Activated naive CD4-positive, alpha-beta T cell treated with anti-CD3 and anti-CD28 coated beads for 36 hours (primary cell): ENCODE measurements at places on chromosomes 5 and 9.

- DNase-seq, result no peak
Measured at GRCh38 chr5:166719991-166720390, 1571.5 kb upstream of the WWC1 start.

- DNase-seq, result no peak
Measured at GRCh38 chr9:96721731-96722429, 56.0 kb downstream of the ZNF510 start.

- no peak for DNase-seq
Measured at GRCh38 chr9:34589636-34590380, at the start of gene CNTFR. Gene CNTFR, minus strand, starts transcription at chr9:34589724. Its CDS starts 20,743 bp downstream, at chr9:34568981.

- no peak for DNase-seq
Measured at GRCh38 chr5:19285286-19285685, 702.7 kb downstream of the CDH18 start.

DNA sequence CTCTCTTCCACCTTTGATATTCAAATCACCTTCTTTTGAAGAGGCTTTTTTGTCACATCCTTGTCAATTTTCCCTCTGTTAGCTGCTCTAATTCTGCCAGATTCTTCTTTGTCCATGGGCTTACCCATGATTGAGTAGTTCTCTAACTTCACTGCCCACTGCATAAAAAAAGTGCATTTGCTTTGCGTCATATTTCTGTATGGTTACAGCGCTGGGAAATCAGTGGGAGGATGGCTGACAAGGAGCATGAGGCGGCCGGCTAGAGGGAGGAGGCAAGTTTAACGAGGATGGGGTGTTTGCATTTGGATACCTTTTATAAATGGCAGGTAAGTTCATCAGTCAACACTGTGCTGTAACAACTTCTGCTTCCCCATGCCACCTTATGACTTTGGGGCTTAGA lies 116.5 kb upstream of the LHFPL2 start:
- no peak for DNase-seq

DNA sequence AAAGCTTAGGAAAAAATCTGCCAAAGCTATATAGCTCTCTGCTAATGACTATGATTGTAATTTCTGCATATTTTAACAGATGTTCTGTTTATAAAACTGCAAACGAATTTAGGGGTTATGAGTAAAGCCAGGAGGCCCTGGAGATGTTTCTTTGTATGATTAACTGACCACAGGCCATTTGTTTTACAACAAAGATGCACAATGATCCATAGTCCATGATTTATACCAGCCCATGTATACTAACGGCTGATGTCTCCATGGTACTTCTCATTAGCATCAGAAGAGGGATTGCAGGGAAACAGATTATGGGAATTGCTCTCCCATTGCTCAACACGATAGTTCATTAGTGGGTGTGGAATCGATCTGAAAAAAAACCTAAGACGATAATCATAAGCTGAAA lies 78.9 kb downstream of the PPP2R2B start:
- DNase-seq, result no peak

DNA sequence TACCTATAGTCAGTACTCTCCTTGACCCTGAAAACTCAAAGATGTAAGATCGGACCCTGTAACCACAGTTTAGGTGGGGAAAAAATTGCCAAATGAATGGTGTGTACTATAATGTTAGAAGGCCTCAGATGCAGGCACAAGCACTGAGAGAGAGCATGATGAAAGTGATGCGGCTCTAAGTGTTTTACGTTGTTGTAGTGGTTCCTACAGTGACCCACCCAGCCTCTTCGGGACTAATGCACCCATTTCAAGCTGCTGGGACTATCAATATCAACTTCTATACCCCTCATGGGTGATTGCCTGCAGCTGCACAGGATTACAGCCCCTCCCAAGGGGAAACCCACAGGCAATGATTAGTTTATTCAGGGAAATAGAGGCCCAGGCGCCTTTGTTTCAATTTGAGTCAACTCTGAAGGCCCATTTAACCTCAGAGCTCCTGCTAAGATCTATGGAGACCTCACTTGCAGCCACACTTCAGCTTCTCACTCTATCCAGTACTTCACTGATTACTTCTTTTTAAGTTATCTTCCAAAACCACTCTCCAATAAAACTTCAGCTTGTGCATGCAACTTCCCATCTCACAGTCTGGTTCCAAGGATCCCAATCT lies 340.7 kb downstream of the NR2F1-AS1 start:
- DNase-seq, result no peak

GRCh38 chr5:42285230-42285629 lies 138.0 kb upstream of the GHR start:
- DNase-seq, result no peak

- no peak for DNase-seq
Measured at GRCh38 chr5:30752015-30752414, 441.5 kb upstream of the CDH6 start.

GRCh38 chr5:43233946-43234345 lies 41.9 kb downstream of the NIM1K start:
- DNase-seq, result no peak

GRCh38 chr5:91219091-91219802 lies 163.9 kb downstream of the ARRDC3 start:
- DNase-seq, result no peak

- DNase-seq, result no peak
Measured at GRCh38 chr5:150551066-150551465, 43.1 kb downstream of the NDST1 start.

DNA sequence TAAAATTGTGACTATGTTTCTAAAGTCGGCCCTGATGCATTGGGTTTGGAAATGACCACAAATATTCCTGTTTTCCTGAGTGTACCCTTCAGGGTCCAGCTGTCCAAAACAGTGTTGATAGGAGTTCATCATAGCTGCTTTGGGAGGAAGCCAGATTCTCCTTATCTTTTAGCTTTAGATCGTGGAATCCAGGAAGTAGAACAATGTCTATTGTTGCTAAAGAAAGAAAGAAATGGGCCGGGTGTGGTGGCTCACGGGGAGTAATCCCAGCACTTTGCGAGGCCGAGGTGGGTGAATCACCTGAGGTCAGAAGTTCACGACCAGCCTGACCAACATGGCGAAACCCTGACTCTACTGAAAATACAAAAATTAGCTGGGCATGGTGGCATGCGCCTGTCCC lies 9.5 kb downstream of the CAVIN4 start:
- DNase-seq, result no peak

- no peak for DNase-seq
Measured at GRCh38 chr5:107526270-107526937, 144.3 kb downstream of the EFNA5 start.

DNA sequence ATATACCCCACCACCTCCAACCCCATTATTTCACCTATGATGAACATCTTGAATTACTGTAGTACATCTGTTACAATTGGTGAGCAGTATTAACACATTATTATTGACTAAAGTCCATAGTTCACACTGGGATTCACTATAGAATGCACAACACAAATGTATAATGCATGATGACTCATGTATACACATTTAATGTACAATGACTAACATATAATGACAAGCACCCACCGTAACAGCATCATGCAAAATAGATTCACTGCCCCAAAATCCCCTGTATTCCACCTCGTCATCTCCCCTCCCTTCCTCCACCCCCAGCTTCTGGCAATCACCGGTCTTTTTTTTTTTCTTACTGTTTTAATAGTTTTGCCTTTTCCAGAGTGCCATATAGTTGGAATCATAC lies 47.1 kb upstream of the NEK6 start:
- peak; percentile 77 for DNase-seq

DNA sequence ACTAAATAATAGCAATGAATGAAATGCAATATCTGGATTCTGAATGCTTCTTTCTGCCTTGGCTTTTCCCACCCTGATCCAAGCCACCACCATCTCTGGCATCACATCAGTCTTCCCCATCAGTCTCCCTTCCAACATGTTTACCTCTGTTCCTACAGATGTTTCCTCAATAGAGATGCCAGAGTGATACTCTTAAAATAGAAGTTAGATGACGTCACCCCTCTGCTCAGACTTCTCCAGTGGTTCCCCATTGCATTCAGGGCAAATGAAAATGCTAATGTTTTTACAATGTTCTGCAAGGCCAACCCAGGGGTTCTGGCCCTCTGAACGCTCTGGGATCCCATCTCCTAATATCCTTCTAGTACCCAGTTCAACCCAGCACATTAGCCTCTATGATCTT lies 305.8 kb downstream of the TRIM32 start:
- no peak for DNase-seq

GRCh38 chr5:169557838-169558237 lies 25.7 kb upstream of the SPDL1 start:
- DNase-seq, result no peak

DNA sequence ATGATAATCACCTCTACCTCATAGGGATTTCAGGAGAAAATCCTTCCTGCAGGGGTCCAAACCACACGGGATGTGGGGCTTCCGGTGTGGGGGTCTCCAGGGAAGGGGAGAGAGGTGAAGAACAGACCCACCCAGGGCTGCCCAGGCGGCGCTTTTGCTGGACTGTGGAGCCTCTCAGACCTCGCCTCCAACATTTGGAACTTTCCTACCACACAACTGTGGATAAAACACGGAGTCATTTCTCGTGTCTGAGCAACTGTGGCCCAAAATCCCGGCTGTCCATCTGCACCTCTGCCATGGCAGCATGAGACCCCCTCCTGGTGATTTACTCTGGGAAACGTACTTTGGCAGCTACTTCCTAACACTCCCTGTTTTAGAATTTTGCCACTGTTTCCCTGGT lies 307.8 kb upstream of the IRX4 start:
- DNase-seq, result no peak

GRCh38 chr5:143642791-143643190 lies 169.2 kb upstream of the HMHB1 start:
- DNase-seq, result no peak

- DNase-seq, result no peak
Measured at GRCh38 chr5:151672516-151672915, 14.2 kb downstream of the SPARC start.

DNA sequence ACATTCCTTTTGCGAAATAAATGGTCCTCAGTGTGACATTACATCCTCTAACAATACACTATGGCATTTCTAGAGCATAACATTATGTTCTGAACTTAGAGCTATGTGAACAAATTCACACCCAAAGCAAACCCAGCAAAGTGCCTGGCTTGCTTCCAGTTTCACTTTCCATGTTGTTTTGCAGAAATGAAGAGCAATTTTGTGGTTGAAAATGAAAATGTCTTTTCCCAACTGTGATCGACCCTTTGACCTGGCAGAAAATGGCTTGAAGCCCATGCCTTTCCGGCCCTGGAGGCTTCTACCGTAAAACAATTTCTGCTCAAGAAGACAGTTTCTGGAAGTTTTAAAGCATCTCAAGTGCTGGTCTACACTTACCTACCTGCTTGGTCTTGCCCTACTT lies 344.7 kb upstream of the RGMB start:
- DNase-seq, result peak; percentile 8

DNA sequence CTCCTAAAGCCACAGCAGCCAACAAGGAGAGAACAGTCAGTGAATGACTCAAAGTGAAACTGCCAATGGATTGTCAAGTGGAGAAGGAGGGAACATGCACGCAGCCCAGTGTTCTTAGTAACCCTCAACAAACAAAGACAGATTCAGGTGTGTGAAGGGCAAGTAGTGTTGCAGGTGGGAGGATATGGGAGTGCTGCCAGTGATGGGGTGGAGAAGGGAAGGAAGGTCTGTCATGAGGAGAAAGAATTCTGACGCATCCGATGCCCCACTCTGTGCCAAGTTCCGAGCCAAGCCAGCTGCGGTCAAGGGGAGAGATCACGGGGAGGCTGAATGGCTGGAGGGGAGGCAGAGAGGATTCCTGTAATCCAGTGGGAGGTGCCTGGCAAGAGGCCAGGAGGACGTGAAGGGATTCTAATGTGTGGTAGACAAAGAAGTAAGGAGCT lies 56.5 kb downstream of the CAST start:
- DNase-seq, result no peak

- DNase-seq, result no peak
Measured at GRCh38 chr5:74143721-74144330, 496.7 kb downstream of the ENC1 start.

- DNase-seq, result no peak
Measured at GRCh38 chr9:7707934-7708333, 91.6 kb downstream of the DMAC1 start.

GRCh38 chr5:9197881-9198260 lies 348.0 kb downstream of the SEMA5A start:
- DNase-seq, result no peak

GRCh38 chr9:129698254-129698757 lies 32.9 kb downstream of the PRRX2 start:
- peak; percentile 56 for DNase-seq

GRCh38 chr9:94666364-94667099 lies 27.2 kb upstream of the FBP1 start:
- DNase-seq, result no peak

DNA sequence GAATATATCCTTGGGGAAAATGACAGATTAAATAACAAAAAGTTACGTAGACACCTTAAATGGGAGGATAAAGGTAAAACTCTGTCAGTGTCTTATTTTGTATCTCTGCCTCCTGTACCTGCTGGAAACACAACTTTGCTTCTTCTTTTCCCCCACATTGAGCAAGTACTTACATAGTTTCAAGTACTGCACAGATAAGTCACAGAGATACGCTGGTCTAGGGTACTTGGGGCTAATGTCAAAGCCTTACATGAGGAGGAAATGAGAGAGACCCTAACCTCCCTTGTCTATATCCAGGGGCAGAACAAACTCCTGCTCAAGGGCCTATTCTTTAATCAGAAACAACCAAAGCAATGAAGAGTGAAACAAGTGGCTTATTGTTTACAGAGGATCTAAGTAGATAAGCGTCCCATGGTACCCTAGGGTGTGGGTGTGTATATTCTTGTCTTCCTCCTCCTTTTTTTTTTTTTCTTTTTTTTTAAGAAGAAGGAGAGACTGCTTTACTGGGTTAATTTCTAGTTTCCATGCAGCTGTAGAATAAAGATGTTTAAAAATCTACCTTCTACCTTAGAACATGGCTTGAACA lies 43.1 kb downstream of the ELL2 start:
- no peak for DNase-seq

- no peak for DNase-seq
Measured at GRCh38 chr9:4756420-4756819, 15.4 kb upstream of the AK3 start.

- DNase-seq, result no peak
Measured at GRCh38 chr9:114799441-114799840, 6.4 kb downstream of the TNFSF15 start.

DNA sequence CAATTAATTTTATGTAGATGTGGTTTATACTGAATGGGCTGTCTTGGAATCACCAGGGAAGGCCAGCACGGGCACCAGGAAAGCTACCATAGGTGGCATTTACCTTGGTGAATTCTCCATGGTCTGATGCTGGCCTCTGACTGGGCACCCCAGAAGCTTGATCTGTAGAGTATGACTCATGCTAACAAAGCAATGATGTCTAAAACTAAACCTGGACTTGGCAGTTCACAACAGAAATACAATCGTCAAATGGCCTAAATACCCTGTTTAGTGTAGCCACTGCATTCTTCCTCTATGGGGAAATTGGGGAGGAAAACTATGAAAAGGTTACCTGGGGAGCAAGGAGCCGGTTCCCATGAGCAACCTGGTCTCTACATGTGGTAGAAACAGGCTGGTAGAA lies 98.0 kb downstream of the ATPSCKMT start:
- no peak for DNase-seq

- no peak for DNase-seq
Measured at GRCh38 chr5:94329115-94329514, 289.3 kb downstream of the KIAA0825 start.

GRCh38 chr9:93724852-93725251 lies 148.5 kb downstream of the PHF2 start:
- no peak for DNase-seq

- no peak for DNase-seq
Measured at GRCh38 chr5:73284985-73285384, 112.0 kb downstream of the TMEM174 start.
